Stimulated activated CD8-positive, alpha-beta memory T cell treated with anti-CD3 and anti-CD28 coated beads, Interleukin-7, amount 100 ng/mL, for 24 hours (primary cell): ENCODE measurements at places on chromosomes 2 and 18.

DNA sequence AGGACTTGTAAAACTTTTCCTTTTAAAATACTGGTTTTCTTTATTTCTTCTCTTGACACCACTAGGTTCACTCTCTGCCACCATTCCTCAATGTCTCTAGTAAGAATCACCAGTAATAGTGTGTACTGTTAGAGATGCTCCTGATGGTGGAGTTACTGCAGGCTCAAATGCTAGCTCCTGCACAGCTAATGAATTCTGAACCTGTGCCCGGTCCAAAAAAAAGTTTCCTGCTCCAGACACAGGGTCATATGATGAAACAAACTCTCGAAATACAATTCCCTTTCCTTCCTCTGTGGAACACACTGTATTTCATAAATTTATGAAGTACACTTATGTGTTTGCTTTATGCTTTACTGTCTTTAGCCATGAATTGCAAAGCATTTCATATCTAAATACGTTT, 19.2 kb downstream of the PMS1 start:
- no peak for DNase-seq

GRCh38 chr2:176407706-176408105, 138.5 kb downstream of the MTX2 start:
- DNase-seq = no peak

DNA sequence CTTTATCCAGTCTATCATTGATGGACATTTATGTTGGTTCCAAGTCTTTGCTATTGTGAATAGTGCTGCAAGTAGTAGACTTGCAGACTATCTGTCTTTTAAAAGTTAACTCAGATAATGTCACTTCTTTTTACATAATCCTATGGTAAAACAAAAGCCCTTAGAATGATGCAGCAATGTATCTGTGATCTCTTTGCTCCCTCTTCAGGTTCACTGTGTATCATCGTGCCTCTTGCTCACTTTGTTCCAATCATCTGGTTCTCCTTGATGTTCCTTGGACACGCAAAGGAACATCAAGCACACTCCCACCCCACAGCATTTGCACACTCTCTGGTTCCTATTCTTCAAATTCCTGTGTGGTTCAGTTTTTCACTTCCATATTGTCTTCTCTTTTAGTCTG, 472.5 kb upstream of the ZNF804A start:
- no peak for DNase-seq

DNA sequence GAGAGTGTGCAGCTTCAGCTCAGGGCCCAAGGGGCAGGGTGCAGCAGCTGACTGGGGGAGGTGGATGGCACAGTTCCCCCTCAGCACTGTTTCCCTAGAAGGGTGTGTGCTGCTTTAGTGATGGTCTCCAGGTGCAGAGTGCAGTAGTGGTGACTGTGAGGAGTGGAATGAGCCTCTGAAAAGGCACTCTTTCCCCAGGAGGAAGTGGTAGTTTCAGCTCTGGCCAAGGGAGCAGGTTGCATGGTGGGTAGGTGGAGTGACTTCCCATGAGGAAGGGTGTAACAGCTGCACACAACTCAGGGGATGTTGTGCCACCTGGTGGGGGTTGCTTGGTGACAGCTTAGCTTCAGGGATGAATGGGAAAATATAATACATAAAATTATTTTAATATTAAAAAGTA, 251.5 kb upstream of the NXPH2 start:
- DNase-seq = no peak

DNA sequence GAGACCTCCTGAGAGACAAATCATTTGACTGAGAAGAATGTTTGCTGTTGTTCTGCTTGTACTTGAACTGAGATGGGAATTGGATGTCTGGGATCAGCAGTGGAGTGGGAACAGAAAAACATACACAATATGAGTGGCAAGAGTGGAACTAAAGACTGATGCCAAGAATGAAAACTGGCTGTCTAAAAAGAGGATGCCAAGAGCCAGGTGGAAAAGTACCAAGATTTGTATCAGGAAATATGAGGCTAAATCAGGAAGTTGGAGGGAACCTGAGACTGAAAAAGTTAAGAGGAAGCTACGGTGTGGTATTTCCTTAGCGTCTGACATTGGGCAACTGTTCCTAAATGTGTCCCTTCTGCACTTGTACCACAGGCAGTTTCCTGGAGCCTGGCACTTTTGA, 440.9 kb upstream of the CELF4 start:
- DNase-seq = no peak

DNA sequence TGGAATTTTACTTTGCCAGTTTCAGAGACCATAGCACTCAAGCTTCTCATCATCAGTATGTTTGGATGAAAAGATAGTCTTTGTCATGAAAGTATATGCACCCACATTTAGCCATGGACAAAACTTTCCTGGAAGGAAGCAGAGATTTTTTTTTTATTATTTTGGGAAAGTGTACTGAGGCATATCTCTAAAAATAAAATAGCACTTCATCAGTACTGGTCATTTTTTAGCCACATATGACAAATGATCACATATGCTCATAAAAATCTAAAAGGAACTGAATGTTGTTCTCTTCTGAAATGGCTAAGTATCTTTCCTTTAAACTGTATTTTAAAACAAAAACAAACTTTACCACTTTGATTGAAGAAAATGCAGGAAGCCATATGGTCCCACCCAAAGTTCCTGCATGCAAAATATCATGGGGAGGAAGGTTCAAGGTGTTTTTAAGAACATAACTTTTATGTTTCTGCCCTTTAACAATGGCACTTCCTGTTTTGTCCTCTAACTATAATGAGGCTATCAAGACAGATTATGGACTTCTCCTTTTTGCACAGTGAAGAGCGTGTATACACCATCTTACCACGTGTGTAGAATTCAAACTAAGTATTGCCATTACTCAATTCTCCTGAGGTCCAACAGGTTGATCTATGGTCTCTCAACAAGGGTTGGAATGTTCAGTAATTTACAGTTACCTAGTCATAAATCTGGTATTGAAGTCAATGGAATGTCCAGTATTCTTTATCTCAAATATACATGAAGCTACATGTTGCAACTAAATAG, 77.1 kb upstream of the SLC39A10 start:
- no peak for DNase-seq

DNA sequence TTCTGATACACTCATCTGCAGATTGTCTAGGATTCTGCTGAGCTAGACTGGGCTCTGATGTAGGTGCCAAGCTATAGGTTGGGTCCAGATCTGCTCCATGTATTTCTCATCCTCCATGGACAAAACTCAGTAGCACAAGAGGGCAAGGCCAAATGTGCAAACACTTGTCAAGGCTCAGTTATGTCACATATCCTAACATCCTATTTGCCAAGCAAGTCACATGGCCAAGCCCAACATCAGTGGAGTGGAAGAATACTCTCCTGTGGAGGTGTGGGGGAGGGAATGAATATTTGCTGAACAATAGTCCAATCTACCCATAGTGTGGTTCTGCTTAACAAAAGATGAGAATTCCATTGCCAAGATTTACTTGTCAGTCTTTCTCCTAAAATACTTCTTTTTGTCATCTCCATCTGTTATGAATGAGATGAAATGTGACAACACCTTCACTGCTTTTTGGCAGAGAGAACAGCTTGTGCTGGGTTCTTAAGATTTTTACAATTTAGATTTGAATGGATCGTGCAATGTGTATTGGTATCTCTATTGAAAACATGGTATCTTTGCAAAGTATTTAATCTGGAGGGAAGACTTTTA, 89.9 kb downstream of the OXER1 start:
- DNase-seq = no peak

GRCh38 chr18:44796429-44797428, 116.0 kb downstream of the SETBP1 start:
- no peak for DNase-seq

DNA sequence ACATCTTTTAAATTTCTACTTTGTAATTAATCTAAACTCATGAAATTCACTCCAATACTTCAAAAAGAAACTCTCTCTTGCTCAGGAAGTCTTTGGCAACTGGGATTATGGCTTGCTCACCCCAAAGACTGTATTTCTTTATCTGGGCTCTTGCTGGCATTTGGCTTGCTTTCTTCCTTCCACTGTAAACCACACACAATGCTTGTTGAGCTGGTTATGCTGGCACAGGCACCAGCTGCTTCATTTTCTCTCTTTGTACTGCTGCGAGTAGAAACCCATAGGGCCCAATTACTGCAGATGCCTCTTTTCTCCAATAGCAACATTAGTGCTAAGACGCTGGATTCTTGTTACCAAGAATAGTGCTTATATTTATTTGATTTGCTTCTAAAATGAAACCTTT, 51.4 kb downstream of the SLC38A11 start:
- DNase-seq = no peak

- no peak for DNase-seq
These were observed 120.2 kb downstream of the NFATC1 start for GRCh38 chr18:79515944-79516351.

GRCh38 chr2:99403084-99403483, 65.9 kb downstream of the EIF5B start:
- no peak for DNase-seq

DNA sequence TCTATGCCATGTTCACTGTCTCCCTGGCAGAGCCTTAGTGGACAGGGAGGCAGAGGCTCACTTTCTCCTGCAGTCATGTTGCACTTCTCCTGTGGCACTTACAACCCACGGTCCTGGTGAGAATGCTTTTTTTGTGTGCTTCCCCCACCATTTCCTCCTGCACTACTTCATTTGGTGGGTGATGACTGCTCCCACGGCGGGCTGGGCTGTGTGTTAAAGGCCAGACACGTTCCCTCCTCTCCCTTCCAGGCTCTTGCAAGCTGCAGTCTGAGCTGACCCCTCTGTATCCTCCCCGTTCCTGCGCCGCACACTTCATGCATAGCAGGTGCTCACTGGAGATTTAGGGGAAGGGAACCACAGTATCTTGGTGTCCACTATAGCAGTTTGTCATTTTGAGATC, 170.5 kb downstream of the CELF4 start:
- DNase-seq = no peak

- DNase-seq = no peak
These were observed 41.3 kb downstream of the FAM171B start for GRCh38 chr2:186734957-186735734.

DNA sequence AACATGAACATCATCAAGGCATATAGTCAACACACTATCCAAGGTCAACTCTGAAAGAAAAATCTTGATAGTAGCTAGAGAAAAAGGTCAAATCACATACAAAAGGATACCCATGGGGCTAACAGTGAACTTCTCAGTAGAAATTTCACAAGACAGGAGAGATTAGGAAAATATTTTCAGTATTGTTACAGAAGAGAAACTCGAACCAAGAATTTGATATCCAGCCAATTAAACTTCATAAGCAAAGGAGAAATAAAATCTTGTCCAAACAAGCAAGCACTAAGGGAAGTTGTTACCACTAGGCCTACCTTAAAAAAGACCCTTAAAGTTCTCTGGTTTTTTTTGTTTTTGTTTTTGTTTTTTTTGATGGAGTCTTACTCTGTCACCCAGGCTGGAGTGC, 242.5 kb downstream of the EXOC6B start:
- no peak for DNase-seq

- no peak for DNase-seq
These were observed 47.1 kb downstream of the CENPO start for GRCh38 chr2:24840164-24840869.

DNA sequence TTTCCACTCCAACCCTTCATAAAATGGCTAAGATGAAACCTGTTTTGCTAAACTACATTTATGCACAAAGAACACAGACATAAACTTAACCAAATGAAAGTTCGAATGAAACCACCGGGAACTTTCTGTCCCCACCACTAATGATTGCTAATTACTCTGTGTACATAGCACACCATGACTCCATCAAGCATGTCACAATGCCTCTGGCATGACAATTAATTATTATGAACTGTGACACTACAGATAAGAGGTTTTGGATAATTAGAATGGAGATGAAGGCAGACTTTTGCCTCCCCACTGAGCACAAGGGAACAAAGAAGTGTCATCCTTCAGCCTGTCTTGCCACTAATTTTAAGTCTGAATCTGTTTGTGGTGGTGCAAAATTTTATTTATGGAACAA, 1.5 kb downstream of the DAPL1 start:
- DNase-seq = no peak

GRCh38 chr2:44084850-44085249, 83.8 kb upstream of the PPM1B start:
- DNase-seq = no peak

DNA sequence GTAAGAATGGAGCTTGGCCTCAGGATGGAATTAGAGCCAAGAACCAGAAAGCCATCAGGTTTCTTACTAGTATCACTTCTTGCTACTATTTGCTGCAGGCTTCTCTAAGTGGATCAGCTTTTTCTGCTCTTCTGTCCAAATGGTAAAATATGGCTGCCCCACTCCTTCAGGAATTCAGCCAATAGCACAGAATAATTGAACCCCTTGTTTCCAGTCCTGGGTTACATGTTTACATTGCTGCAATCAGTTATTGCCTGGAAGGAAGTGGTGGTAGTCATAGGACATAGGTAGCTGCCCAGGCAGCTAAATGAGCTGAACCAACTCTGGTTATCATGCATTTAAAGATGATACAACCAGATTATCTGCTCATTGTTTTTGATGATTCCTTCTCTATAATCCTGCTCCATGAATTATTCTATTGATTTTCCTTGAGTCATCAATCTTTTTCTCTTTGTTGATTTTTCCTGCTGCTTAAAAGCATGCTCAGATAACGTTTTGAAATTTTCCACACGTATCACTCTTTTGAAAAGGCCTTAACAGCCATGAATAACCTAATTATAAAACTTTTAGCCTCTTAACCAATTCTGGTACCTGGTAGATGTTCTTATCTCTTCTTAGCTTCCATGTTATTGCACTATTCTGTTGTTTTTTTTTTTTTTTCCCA, 12.6 kb downstream of the AGPS start:
- no peak for DNase-seq

DNA sequence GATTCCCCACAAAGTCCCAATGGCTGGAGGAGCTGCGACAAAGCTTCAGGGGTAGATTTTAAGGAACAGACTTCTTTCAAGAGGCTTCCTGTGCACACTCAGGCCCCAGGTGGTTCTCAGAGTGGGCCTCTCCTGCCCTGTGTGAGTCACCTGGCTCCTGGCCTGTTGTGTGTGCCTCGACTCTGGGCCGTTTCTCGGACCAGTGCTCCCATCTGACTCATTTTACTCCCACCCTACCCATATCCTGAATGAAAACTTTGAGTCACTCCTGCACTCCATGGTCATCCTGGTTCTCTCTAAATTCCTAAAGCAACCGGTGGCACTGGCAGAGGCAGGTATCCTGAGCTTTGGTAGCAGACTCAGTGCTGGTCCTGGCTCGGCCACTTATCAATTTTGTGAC, 84.1 kb downstream of the CELF4 start:
- no peak for DNase-seq

DNA sequence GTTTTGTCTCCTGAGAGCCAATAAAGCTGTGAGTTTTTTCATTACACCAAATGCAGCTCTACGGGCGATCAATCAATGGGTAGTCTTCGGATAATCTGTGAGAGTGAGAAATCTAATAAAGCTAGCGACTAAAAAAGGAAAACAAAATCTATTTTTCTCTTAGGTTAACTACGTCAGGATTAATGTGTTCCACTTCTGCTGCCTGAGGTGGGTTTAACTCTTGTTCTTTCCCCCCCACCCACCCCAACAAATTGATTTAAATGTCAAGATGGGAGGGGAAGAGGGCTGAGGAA, 63.0 kb upstream of the PSMD14 start:
- no peak for DNase-seq

GRCh38 chr18:59311631-59312030, 6.8 kb downstream of the CPLX4 start:
- no peak for DNase-seq

GRCh38 chr2:207474863-207475485, 54.8 kb upstream of the CREB1 start:
- no peak for DNase-seq

GRCh38 chr2:99183025-99183424, 2.0 kb downstream of the MRPL30 start:
- no peak for DNase-seq

GRCh38 chr2:218265626-218266025, 4.3 kb downstream of the AAMP start:
- DNase-seq = no peak
